ENCODE measurements at places on chromosomes 1 and 21. TPM values are rescaled to one million over a fixed set of nuclear protein-coding genes. Genes with fewer than 3 reads are reported as not detected.

Gene DEPDC1
- total RNA-seq, result 21.6 TPM

GRCh38 chr21:39938086-39938625 is 70.9 kb downstream of the PCP4 start:
- H3K4me3 ChIP-seq, result no peak overlapping the region
- no peaks in the 10 kb centered on the region for H3K4me1 ChIP-seq
- H3K27me3 ChIP-seq, result no peaks in the 10 kb centered on the region
- no peak for DNase-seq
- no peak overlapping the region for H3K27ac ChIP-seq

DNA sequence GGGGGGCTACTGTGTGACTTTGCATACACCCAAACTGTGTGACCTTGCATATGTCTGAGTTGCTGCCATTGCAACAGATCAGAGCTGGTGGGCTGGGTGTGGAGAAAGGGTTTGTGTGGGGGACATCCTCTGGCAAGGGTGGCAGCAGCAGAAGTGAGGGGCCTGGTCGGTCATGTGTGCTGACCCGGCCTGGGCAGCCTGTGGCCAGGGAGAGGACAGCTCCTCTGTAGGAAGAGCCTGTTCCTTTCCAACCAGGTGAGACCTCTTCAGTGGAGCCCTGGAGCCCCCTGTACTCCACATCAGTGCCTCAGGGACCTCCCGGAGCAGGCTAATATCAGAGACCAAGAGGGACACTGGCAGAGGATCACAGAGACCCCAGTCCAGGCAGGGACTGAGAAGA is 8.3 kb downstream of the PCSK9 start:
- H3K4me1 ChIP-seq, result no peaks in the 10 kb centered on the region
- H3K36me3 ChIP-seq, result no peaks in the 10 kb centered on the region
- H3K27me3 ChIP-seq, result no peaks in the 10 kb centered on the region
- no peak overlapping the region for H3K27ac ChIP-seq
- no peak for DNase-seq

Gene CD1B
- not detected for total RNA-seq

Gene RXRG
- not detected for total RNA-seq

Gene CYP4B1
- not detected for total RNA-seq

Gene LAX1
- total RNA-seq, result not detected

Gene SH2D5
- total RNA-seq, result 11.2 TPM

GRCh38 chr1:225156254-225156653 is 226.8 kb downstream of the DNAH14 start:
- H3K27me3 ChIP-seq, result no peaks in the 10 kb centered on the region
- H3K4me3 ChIP-seq, result no peak overlapping the region
- H3K27ac ChIP-seq, result no peak overlapping the region
- no peak for DNase-seq

DNA sequence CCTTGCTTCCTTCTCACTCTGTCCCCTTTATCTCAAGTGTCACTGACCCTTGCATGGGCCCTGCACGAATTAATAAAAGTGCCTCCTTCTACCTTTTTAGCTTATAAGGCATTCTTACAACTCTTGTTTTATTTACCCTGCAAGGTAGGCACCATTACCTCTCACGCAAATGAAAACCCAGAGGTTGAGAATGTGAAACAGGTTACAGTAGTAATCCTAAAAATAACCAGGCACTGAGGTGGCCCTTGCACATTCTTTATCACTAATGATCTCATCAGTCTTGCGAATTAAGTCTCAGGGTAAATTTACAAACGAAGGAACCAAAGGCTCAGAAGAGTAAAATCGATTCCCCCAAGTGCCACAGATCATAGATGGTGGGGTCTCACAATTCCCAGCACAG is 3.7 kb downstream of the GLIS1 start:
- H3K4me3 ChIP-seq, result peak overlapping the region; percentile 37
- H3K27me3 ChIP-seq, result no peaks in the 10 kb centered on the region
- DNase-seq, result peak; percentile 37
- H3K4me1 ChIP-seq, result peaks cover 61% of the 10 kb centered on the region

GRCh38 chr1:32464716-32465577 is at the start of gene ZBTB8B:
Gene ZBTB8B (plus strand): TSS chr1:32465072. CDS start chr1:32470625, 5,553 bp downstream.
- H3K36me3 ChIP-seq, result no peaks in the 10 kb centered on the region
- no peaks in the 10 kb centered on the region for H3K27me3 ChIP-seq
- no peak within 1 kb of the TSS for H3K27ac ChIP-seq
- DNase-seq, result peak; percentile 83
- peaks cover 13% of the 10 kb centered on the region for H3K4me1 ChIP-seq

- peaks cover 39% of the 10 kb centered on the region for H3K4me1 ChIP-seq
- H3K27ac ChIP-seq, result peak overlapping the region; percentile 71
- H3K27me3 ChIP-seq, result no peaks in the 10 kb centered on the region
- H3K36me3 ChIP-seq, result no peaks in the 10 kb centered on the region
- peak; percentile 83 for DNase-seq
Observed at GRCh38 chr21:46188226-46189212, 4.3 kb upstream of the SPATC1L start.

Gene ALX3
- not detected for total RNA-seq

GRCh38 chr1:173903827-173904531 is 13.1 kb downstream of the SERPINC1 start:
- H3K27ac ChIP-seq, result no peak overlapping the region
- H3K27me3 ChIP-seq, result no peaks in the 10 kb centered on the region
- H3K36me3 ChIP-seq, result no peaks in the 10 kb centered on the region
- H3K4me1 ChIP-seq, result no peaks in the 10 kb centered on the region
- no peak overlapping the region for H3K4me3 ChIP-seq

Gene CA14
- total RNA-seq, result not detected

DNA sequence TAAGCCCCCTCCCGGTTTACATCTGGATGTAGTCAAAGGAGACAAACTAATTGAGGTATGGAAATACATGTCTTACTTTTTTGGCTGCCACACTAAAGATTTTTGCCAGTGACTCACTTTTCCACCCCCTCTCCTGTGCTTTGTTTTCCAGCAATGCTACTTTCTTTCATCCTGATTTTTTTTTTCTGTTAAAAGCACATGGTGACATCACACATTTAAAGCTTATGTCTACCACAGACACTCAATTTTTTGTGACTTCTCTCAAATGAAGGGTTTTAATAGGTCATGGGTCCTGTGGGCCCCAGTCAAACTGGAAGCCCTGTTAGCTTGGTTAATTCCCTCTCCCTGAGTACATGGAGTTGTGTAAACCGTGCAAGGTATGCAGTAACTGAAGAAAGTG is 2.2 kb downstream of the PPP1R8 start:
- H3K4me3 ChIP-seq, result peak overlapping the region; percentile 95
- H3K36me3 ChIP-seq, result peaks cover 21% of the 10 kb centered on the region
- no peaks in the 10 kb centered on the region for H3K27me3 ChIP-seq

Gene ACOT7
- total RNA-seq, result 164 TPM

DNA sequence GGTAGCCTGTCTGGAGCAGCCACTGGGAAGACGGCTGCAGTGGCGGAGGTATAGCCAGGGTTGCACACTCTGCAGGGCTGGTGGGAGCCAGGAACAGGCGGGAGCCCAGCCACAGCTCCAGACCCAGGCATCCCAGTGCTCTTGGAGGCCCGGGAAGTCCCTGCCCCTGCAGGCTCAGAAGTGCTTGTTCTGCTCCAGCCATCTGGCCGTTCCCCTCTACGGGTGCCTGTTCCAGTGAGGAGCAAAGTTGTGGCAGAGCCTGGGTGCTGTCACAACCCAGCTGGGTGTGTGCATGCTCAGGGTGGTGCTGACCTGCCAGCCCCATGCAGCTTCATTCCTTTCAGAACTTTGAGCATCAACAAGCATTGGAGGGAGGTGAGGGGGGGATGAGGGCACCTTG is 31.7 kb upstream of the BACE2 start:
- peaks cover 11% of the 10 kb centered on the region for H3K4me1 ChIP-seq
- no peak for DNase-seq
- no peak overlapping the region for H3K4me3 ChIP-seq
- no peak overlapping the region for H3K27ac ChIP-seq
- H3K27me3 ChIP-seq, result no peaks in the 10 kb centered on the region

GRCh38 chr21:28991861-28992525 is 684 bp downstream of the LTN1 start:
- H3K36me3 ChIP-seq, result no peaks in the 10 kb centered on the region
- H3K27me3 ChIP-seq, result no peaks in the 10 kb centered on the region

GRCh38 chr1:64038119-64038518 is 165.3 kb upstream of the UBE2U start:
- H3K4me3 ChIP-seq, result no peak overlapping the region
- no peak for DNase-seq
- H3K36me3 ChIP-seq, result no peaks in the 10 kb centered on the region
- no peak overlapping the region for H3K27ac ChIP-seq
- H3K4me1 ChIP-seq, result peaks cover 48% of the 10 kb centered on the region
- H3K27me3 ChIP-seq, result no peaks in the 10 kb centered on the region

GRCh38 chr1:66490816-66491215 is 43.1 kb upstream of the SGIP1 start:
- H3K4me1 ChIP-seq, result peaks cover 11% of the 10 kb centered on the region
- no peak overlapping the region for H3K27ac ChIP-seq
- no peaks in the 10 kb centered on the region for H3K36me3 ChIP-seq
- H3K4me3 ChIP-seq, result no peak overlapping the region

DNA sequence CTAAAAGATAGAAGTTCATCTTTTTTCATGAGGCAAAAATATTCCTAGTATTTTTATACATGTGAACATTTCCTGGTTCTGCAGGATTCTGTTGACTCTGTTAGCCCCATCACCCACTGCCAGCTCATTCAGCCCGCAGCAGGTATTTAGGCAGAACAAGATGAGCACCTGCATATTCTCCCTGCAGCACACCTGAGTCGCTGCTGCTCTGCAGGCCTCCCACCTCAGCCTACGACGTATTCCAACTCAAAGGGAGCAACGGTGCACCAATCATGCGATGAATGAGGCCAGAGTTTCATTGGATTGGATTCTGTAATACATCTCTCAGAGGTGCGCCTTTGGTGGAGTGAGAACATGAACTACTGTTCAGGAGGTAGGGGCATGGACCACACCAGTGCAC is 87.6 kb downstream of the CNIH3 start:
- no peak overlapping the region for H3K4me3 ChIP-seq
- peak; percentile 7 for DNase-seq
- no peaks in the 10 kb centered on the region for H3K36me3 ChIP-seq
- H3K4me1 ChIP-seq, result peaks cover 8% of the 10 kb centered on the region
- H3K27ac ChIP-seq, result no peak overlapping the region

DNA sequence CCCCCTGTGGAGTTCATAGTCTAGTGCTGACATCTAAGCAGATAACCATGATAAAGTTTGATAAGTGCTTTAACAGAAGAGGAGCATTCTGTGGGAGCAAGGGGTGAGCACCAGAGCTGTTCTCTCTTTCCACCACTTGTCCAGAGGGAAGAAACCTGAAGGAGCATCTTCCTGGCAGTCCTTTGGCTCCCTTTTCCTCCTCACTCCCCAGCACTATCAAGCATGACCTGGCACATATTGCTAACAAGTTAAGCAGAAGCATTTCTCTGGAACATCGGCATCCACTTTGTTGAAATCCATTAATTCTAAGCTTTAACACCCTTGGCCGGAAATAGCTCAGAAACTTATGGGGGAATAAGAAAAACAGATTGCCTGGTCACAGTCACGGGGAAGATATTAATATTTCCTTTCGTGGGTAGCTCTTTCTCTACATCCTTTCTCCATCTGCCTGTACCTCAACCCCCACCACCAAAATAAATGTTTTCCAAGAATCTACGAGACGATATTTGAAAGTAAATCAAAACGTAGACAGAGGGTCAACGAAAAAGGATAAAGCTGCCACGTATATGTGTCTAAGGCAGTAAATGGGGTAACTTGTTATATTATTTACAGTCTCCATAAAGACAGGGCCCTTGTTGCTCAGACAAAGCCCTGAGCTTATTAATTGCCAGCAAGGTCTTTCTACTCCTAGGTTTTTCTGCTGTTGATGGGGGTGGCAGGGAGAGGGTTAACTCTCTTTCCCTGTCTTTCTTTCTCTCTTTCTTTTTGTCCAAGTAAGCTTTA is 351.4 kb downstream of the NUF2 start:
- no peaks in the 10 kb centered on the region for H3K36me3 ChIP-seq
- DNase-seq, result no peak
- H3K4me3 ChIP-seq, result no peak overlapping the region
- H3K4me1 ChIP-seq, result no peaks in the 10 kb centered on the region

GRCh38 chr1:178496410-178497135 is at the start of gene CLEC20A:
Gene CLEC20A (minus strand): TSS chr1:178496964. CDS start chr1:178496939, 25 bp downstream.
- H3K27me3 ChIP-seq, result no peaks in the 10 kb centered on the region
- H3K4me3 ChIP-seq, result no peak within 1 kb of the TSS
- H3K4me1 ChIP-seq, result no peaks in the 10 kb centered on the region
- H3K36me3 ChIP-seq, result no peaks in the 10 kb centered on the region
- no peak for DNase-seq
- H3K27ac ChIP-seq, result no peak within 1 kb of the TSS

GRCh38 chr1:216095400-216095799 is 327.8 kb downstream of the USH2A start:
- no peak overlapping the region for H3K27ac ChIP-seq
- no peak overlapping the region for H3K4me3 ChIP-seq
- no peaks in the 10 kb centered on the region for H3K36me3 ChIP-seq
- H3K4me1 ChIP-seq, result no peaks in the 10 kb centered on the region

Gene HCRTR1
- not detected for total RNA-seq

Gene TLCD4
- total RNA-seq, result 8.3 TPM

Gene HIVEP3
- total RNA-seq, result 8.4 TPM

DNA sequence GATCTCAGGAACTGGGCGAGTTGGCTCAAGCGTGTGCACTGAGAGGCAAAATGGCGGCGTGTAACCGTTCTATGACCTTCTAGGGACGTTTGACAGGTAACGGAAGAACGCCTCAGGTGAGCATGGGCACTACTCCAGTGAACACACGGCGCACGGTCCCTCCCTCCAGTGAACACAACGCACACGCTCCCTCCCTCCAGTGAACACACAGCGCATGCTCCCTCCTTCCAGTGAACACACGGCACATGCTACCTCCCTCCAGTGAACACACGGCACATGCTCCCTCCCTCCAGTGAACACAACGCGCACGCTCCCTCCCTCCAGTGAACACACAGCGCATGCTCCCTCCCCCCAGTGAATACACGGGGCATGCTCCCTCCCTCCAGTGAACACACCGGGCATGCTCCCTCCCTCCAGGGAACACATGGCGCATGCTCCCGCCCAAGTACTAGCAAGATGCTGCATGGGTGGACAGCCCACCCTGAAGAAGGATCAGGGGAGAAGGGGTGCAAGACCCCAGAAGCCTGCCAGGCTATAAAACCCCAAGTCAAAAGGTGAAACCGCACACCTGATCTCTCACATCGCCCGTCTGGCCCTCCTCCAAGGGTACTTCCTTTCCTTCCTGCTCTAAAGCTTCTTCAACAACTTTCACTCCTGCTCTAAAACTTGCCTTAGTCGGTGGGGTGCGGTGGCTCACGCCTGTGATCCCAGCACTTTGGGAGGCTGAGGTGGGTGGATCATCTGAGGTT is 3.5 kb downstream of the C1orf159 start:
- peaks cover 15% of the 10 kb centered on the region for H3K36me3 ChIP-seq
- no peaks in the 10 kb centered on the region for H3K27me3 ChIP-seq
- DNase-seq, result no peak
- H3K4me1 ChIP-seq, result peaks cover 12% of the 10 kb centered on the region
- no peak overlapping the region for H3K27ac ChIP-seq

GRCh38 chr1:67771152-67771551 is 62.1 kb downstream of the GNG12 start:
- no peaks in the 10 kb centered on the region for H3K36me3 ChIP-seq
- no peaks in the 10 kb centered on the region for H3K27me3 ChIP-seq
- DNase-seq, result peak; percentile 98
- H3K27ac ChIP-seq, result peak overlapping the region; percentile 79
- H3K4me3 ChIP-seq, result no peak overlapping the region

GRCh38 chr21:28317177-28317950 is 675.3 kb downstream of the LTN1 start:
- H3K36me3 ChIP-seq, result no peaks in the 10 kb centered on the region
- no peaks in the 10 kb centered on the region for H3K4me1 ChIP-seq
- no peaks in the 10 kb centered on the region for H3K27me3 ChIP-seq
- H3K27ac ChIP-seq, result no peak overlapping the region
- no peak overlapping the region for H3K4me3 ChIP-seq
